ENCODE measurements at places on chromosomes 3 and 15.

- DNase-seq = no peak
Observed at GRCh38 chr3:101521211-101521701, 8.2 kb upstream of the SENP7 start.

DNA sequence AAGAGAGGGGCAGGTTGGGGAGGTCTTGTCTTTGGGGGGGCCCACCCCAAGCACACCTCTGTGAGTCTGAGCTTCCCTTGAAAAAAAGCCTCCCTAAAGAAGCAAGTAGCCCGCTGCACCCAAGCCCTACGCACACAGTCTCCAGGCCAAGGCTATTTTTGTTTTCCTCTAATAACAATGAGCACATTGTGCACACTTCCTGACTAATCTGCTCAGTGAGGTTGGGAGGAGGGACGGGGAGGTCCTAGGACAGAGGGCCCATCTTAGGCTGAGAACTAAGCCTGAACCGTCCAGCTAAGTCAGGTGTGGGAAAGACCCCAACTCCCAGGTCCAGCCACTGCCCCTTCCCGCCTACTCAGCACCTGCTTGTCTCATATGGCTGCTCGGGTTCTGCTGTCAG is 87.2 kb downstream of the HMG20A start:
- DNase-seq = no peak

- no peak for DNase-seq
Observed at GRCh38 chr3:183845608-183846288, 20.4 kb upstream of the MAP6D1 start.

DNA sequence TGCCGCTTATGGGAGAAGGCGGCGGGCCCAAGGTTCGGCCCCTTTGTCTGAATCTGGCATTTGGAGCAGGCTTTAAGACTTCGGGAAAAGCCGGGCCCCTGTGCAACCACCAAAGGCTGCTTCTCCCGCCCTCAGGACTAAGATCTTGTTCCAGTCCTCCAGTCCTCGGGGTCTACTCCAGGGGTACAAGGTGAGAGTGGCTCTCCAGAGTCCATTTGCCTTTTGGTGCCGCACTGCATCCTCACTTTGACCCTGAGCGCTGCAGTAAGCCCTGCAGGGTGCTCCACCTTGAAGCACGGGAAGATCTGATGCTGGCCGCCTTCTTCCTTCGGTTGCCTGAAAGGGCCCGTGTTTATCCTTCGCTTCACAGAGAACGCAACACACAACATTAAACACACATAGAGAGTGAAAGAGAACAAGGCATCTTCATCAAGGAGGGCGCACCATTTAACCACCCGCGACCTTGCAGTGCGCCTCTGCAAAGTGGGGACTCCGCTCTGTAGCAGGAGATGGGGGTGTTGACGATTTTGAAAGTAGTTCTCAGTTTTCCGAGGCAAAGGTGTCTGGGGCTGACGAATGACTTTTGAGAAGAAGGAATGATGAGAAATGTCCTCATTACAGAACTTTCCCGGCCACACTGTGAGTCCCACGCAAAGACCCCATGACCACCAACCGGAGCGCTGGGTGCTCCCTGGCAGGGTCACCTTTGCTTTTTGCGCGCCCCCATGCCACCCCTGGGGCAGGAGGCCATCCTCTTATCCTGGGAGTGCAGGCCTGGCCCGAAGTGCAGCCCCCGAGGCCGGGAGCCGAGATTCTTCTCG is 1.0 kb downstream of the PIGZ start:
- no peak for DNase-seq

GRCh38 chr15:99536422-99537040 is 29.3 kb upstream of the MEF2A start:
- no peak for DNase-seq

GRCh38 chr3:125125821-125126245 is 70.0 kb upstream of the HEG1 start:
- DNase-seq = no peak

GRCh38 chr3:169618894-169619792 is 44.4 kb downstream of the MECOM start:
- DNase-seq = no peak

GRCh38 chr15:100194996-100195395 is 146.8 kb downstream of the ADAMTS17 start:
- no peak for DNase-seq

DNA sequence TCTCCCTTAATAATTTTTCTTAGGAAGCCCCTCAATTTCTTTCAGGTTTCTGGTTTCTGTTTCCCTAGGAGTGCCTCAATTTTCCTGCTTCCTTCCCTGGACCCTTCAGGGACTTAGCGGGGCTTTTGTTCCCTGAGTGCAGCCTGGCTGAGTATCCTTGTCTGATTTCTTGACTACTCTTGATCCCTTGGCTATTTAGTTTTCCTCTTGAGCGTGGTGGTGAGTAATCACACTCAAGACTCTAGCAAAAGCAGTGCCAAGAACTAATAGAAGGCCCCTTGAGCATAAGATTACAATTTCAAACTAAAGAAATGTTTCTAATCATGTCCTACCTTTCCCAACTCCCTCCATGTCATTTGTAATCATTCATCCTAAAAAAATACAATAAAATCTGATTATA is 94.3 kb upstream of the C3orf80 start:
- DNase-seq = no peak

DNA sequence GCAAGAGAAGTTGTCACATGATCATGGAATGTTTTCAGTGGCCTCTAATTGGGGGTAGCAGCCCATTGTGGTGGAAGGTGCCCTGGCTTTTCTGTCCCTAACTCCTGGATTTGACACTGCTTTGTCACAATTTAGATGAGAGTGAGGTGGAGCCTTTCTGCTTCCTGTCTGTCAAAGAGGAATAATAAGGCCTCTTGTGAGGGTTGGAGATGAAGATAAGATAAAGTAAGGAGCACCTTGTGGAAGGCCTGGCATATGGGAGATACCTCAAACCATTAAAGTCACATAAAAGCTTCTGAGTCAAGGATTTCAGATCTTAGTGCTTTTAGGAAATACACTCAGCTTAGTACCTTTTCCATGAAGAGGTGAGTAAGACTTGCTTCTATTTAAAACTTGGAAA is 172.6 kb upstream of the FAM3D start:
- no peak for DNase-seq

GRCh38 chr3:79015854-79016253 is 751.9 kb downstream of the ROBO1 start:
- DNase-seq = no peak

DNA sequence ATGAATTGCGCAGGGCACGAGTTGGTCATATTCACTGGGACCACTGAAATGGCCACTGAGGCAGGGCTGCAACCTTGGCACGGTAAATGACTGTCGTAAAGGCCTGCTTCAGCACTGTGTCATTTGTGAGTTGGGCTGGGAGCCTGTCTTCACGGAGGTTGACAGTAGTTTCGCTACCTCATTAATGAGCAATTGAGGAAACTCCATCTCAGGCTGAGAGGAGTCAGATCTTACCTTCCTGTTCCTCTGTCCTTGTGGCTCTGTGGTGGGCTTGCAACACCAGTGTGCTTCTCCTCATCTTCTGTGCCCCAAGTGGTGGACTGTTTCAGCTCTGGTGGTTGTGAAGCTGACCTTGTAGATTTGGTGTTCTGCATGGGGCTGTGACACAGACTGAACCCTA is 80.1 kb upstream of the EIF1B start:
- no peak for DNase-seq

- no peak for DNase-seq
Observed at GRCh38 chr3:56122911-56123310, 345.4 kb downstream of the ERC2 start.

GRCh38 chr3:131883711-131884407 is 151.0 kb downstream of the CPNE4 start:
- DNase-seq = no peak

DNA sequence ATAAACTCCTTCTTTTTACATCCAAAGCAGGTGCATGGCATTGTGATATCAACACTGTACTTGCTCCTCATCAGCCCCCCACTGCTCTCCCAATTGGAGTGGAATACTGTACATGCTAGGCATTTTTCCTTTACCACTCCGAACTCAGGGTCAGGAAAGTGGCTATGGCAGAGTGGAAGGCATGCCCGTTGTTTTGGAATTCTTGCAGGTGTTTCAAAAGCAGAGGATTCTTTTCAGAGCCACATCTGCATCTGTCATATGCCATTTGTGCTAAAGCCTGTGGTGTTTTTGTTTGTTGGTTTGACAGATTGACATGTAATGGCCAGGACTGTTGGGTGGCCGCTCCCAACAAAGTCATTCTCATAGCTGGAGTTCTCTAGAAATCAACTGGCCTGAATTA is 41.7 kb downstream of the SOX2 start:
- DNase-seq = no peak

- no peak for DNase-seq
Observed at GRCh38 chr3:50515565-50516439, 12.4 kb upstream of the CACNA2D2 start.

GRCh38 chr3:72820415-72820814 is 27.8 kb downstream of the SHQ1 start:
- DNase-seq = no peak

DNA sequence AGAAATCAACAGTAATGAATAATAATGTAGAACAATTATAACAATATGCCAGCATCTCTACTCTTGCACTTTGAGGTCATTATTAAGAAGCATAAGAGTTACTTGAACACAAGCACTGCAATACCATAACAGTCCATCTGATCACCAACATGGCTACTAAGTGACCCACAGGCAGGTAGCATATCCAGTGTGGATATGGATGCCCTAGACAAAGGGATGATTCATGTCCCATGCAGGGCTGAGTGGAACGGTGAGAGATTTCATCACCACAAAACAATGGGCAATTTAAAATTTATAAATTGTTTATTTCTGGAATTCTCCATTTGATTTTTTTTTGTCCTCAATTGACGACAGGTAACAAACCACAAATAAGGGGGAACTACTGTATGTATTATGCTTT is 107.7 kb upstream of the TSC22D2 start:
- no peak for DNase-seq

DNA sequence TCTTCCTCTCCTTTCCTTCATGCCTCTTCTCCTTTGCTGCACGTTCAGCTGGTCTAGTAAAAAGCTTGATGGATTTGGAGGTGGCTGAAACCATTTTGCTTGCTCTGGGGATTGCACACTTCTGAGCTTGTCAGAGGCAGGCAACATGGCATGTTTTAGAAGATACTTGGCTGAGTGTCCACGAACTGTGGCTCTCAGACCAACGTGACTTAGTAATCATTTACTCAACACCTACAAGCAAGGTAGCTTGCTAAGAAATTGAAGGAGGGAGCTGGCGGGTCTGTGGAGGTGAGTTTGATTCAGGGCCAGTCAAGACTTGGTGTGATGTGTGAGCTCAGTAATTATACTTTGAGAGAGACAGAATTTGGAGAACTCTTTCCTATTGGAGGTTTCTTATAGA is 196.0 kb downstream of the LPP start:
- no peak for DNase-seq

- DNase-seq = peak; percentile 3
Observed at GRCh38 chr3:127680798-127681221, 8.1 kb downstream of the ABTB1 start.

DNA sequence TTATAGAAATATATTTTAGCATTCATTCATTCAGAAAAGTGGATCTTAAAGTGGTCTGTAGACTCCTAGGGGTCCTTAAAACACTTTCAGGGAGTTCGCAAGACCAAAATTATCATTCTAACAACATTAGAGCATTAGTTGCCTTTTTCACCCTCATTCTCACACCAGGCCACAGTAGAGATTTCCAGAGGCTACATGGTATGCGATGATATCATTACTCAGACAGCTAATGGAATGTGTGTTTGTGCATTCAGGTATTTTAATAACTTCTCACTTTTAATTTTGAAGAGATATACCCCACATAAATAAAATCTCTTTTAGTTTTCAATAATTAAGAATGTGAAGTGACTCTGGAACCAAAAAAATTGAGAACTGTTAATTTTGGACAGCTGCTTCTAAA is 206.9 kb downstream of the NSUN3 start:
- no peak for DNase-seq

GRCh38 chr3:37601832-37602231 is 259.8 kb upstream of the CTDSPL start:
- no peak for DNase-seq

GRCh38 chr3:32975891-32976595 is 24.6 kb downstream of the CCR4 start:
- no peak for DNase-seq

DNA sequence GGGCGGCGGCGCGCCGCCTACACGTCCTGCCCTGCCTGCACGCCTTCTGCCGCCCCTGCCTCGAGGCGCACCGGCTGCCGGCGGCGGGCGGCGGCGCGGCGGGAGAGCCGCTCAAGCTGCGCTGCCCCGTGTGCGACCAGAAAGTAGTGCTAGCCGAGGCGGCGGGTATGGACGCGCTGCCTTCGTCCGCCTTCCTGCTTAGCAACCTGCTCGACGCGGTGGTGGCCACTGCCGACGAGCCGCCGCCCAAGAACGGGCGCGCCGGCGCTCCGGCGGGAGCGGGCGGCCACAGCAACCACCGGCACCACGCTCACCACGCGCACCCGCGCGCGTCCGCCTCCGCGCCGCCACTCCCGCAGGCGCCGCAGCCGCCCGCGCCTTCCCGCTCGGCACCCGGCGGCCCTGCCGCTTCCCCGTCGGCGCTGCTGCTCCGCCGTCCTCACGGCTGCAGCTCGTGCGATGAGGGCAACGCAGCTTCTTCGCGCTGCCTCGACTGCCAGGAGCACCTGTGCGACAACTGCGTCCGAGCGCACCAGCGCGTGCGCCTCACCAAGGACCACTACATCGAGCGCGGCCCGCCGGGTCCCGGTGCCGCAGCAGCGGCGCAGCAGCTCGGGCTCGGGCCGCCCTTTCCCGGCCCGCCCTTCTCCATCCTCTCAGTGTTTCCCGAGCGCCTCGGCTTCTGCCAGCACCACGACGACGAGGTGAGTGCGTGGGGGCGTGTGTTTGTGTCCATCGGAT is 602 bp downstream of the TRIM71 start:
- peak; percentile 11 for DNase-seq

DNA sequence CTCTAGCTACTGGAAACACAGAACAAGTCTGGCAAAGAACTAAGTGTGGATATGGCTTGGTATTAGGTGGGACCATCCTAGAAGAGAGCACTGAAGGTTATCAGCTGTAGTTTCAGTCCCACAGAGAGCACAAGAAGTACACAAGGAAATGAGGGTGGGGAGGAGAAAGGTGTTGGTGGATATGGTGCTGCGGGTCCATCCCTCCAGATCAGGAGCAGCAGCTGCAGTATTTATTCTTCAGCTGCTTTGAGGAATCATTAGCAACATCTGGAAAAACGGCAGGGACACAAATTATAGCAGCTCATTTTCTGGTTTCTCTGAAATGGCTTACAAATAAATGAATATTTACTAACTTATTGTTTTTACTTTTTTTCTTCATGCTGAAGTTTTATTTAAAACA is 29.0 kb downstream of the CD80 start:
- no peak for DNase-seq

DNA sequence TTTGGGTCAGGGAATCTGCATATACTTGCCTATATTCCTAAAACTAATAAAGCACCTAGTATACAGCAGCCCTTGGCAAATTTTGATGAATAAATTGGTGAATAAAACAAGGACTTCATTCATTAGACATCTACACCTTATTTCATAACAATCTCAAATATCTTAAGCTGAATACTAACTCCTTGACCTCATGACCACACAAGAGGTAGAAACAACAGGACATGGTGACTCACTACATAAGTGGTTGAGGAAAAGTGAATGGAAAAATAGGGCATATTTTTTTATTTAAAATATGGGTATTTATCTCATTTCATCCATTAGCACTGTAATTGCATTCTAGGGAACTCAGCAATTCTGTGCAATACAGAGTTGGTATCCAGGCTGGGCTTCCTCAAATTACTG is 7.8 kb upstream of the STAC start:
- no peak for DNase-seq

- DNase-seq = no peak
Observed at GRCh38 chr3:8571256-8571655, 69.6 kb downstream of the LMCD1 start.
